ENCODE measurements at places on chromosomes 13 and 19. TPM values are rescaled to one million over a fixed set of nuclear protein-coding genes. Genes with fewer than 3 reads are reported as not detected.
A peak's percentile ranks its signal among the peaks of the same experiment; 100 is the strongest.

DNA sequence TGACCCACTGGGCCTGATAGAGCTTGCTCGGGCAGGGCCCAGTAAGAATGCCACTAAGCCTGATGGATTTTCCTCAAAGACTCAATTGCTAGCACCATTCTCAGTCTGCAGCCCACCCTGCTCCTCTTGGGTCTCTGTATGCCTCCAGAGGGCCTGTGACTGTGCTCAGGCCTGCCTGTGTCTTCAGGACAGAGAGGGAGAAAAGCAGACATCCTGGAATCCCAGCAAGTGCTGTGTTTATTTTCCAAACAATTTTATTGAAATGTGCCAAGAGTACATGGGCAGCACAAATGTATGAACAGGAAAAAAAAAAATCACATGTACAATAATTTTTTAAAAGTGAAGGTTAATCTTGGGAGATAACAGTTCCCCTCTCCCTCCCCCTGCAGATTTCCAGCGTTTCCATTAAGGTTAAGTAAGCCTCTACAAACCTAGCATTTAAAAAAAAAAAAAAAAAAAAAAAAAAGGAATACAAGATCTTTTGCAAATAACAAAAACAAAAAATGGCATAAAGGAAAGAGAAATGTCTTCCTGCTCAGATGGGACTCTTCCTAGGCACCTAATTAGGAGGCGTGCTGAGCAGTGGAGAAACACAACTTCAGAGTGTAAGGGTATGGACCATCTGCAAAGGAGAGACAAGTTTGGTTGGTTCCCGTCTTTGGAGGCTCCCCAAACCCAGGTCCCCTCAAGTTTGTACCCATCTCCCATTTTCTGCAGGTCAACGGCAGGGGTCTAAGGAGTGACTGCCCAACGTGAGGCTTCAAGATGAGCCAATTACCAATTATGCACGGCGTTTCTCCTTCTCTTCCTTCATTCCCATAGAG lies 4.8 kb upstream of the ECH1 start:
- no peak for DNase-seq
- H3K4me1 ChIP-seq = peaks cover 60% of the 10 kb centered on the region
- no peak overlapping the region for H3K4me3 ChIP-seq
- H3K27ac ChIP-seq = peak overlapping the region; percentile 99
- H3K36me3 ChIP-seq = peaks cover 33% of the 10 kb centered on the region

DNA sequence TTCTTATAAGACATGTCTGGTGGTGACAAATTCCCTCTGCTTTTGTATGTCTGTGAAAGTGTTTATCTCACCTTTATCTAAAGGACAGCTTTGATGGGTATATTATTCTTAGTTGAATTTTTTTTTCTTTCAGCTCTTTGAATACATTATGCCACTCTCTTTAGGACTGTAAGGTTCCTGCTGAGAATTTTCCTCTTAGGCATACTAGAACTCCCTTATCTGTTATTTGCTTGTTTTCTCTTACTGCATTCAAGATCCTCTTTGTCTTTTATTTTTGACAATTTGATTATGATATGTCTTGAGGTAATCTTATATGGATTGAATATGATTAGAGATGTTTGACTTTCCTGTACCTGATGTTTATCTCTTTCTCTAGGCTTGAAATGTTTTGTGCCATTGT lies 1328.4 kb downstream of the PCDH9 start:
- H3K27me3 ChIP-seq = no peaks in the 10 kb centered on the region
- no peak for DNase-seq
- no peaks in the 10 kb centered on the region for H3K4me1 ChIP-seq
- H3K4me3 ChIP-seq = no peak overlapping the region
- no peaks in the 10 kb centered on the region for H3K36me3 ChIP-seq

DNA sequence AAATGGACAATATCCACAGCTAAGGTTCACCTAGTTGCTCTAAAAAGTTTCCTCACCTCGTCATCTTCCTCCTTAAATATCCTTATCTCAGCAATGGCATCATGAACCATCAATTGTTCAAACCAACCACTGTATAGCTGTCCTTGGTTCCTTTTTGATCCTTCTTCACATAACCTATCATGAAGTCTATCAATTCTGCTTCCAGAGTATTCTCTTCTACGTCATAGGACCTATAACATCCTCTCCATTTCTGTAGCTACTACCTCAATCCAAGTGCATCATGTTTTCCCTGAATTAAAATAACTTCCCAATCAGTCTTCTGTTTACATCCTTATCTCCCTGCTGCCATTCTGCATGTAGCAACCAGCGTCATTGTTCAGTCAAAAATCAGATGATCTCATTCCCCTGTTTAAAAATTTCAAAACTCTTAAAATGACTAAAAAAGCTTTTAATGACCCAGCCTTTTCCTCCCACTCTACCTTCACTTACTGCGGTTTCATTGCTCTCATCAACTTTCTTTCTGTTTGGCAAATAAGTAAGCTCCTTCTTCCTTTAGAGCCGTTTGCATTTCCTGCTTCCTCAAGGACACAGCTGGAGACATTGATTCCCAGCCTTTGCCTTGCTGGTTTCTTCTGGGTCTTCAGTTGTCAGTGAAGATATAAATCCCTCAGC lies 223.9 kb upstream of the MIR17HG start:
- H3K36me3 ChIP-seq = no peaks in the 10 kb centered on the region
- H3K27me3 ChIP-seq = peaks cover 30% of the 10 kb centered on the region
- no peaks in the 10 kb centered on the region for H3K4me1 ChIP-seq
- DNase-seq = no peak
- H3K27ac ChIP-seq = no peak overlapping the region

The ADAMTSL5 gene
- total RNA-seq = 5.0 TPM

DNA sequence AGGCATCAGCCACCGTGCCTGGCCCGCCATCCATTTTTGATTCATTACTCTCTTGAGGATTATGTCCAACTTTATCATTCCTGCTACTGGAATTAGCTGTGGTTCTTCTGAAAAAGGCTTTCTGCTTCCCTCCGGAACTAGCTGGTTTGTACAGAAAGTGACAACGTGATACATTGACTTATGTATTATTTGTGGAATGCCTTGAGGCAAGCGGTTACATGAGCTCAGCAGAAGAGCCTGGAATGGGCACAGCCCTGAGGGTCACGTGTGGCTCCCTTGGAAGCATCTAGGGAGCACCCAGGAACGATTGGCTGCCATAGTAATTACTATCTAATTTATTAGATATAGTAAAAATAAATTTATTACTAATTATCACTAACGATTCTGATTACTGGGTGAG lies 14.4 kb upstream of the RETN start:
- no peaks in the 10 kb centered on the region for H3K36me3 ChIP-seq
- H3K27me3 ChIP-seq = no peaks in the 10 kb centered on the region
- H3K4me3 ChIP-seq = no peak overlapping the region
- H3K4me1 ChIP-seq = peaks cover 3% of the 10 kb centered on the region
- no peak for DNase-seq

- H3K27me3 ChIP-seq = no peaks in the 10 kb centered on the region
- H3K36me3 ChIP-seq = no peaks in the 10 kb centered on the region
- H3K4me1 ChIP-seq = no peaks in the 10 kb centered on the region
- no peak for DNase-seq
- no peak overlapping the region for H3K4me3 ChIP-seq
These were observed 50.8 kb downstream of the STK24 start for GRCh38 chr13:98526182-98526512.

DNA sequence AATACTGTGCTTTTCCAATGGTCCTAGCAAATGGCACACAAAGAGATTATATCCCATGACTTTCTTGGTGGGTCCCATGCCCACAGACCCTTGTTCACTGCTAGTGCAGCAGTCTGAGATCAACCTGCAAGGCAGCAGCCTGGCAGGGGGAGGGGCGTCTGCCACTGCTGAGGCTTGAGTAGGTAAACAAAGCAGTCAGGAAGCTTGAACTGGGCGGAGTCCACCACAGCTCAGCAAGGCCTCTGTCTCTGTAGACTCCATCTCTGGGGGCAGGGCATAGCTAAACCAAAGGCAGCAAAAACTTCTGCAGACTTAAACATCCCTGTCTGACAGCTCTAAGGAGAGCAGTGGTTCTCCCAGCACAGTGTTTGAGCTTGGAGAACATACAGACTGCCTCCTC lies 82.9 kb downstream of the ZNF737 start:
- H3K36me3 ChIP-seq = no peaks in the 10 kb centered on the region
- no peaks in the 10 kb centered on the region for H3K27me3 ChIP-seq
- H3K4me3 ChIP-seq = no peak overlapping the region

- no peak overlapping the region for H3K4me3 ChIP-seq
- H3K4me1 ChIP-seq = peaks cover 18% of the 10 kb centered on the region
- no peak overlapping the region for H3K27ac ChIP-seq
- no peaks in the 10 kb centered on the region for H3K27me3 ChIP-seq
These were observed 57.7 kb upstream of the NBEA start for GRCh38 chr13:34884366-34884765.

- H3K27me3 ChIP-seq = no peaks in the 10 kb centered on the region
- DNase-seq = peak; percentile 82
- H3K36me3 ChIP-seq = no peaks in the 10 kb centered on the region
These were observed 132.8 kb upstream of the SPRY2 start for GRCh38 chr13:80473695-80474094.

- H3K4me1 ChIP-seq = no peaks in the 10 kb centered on the region
- no peaks in the 10 kb centered on the region for H3K36me3 ChIP-seq
- H3K4me3 ChIP-seq = no peak overlapping the region
- H3K27me3 ChIP-seq = peaks cover 63% of the 10 kb centered on the region
- no peak for DNase-seq
These were observed 169.8 kb downstream of the ATP8A2 start for GRCh38 chr13:25541434-25542123.

DNA sequence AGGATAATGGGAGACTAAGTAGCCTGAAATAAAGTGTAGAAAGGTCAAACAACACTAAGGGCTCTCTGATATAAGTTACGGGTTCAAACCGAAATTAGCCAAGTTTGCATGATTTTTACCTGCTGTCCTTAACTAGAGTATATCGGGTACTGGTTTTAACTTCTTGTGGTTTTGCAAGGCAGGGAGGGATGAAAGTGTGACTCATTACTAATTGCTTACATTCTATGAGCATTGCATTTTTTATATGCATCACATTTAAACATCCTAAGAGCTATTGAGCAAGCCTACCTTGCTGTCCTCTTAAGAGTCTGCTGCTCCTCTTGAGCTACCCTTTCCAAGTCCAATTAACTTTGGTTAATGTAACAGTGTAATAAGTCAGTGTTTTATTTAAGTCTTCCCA lies 415.4 kb downstream of the SLITRK5 start:
- no peaks in the 10 kb centered on the region for H3K36me3 ChIP-seq
- H3K27ac ChIP-seq = no peak overlapping the region
- no peak overlapping the region for H3K4me3 ChIP-seq
- H3K4me1 ChIP-seq = peaks cover 5% of the 10 kb centered on the region
- H3K27me3 ChIP-seq = no peaks in the 10 kb centered on the region
- DNase-seq = peak; percentile 16

The LPAR2 gene
- total RNA-seq = 31.0 TPM

- H3K27me3 ChIP-seq = no peaks in the 10 kb centered on the region
- H3K27ac ChIP-seq = no peak overlapping the region
- DNase-seq = no peak
- no peak overlapping the region for H3K4me3 ChIP-seq
- no peaks in the 10 kb centered on the region for H3K36me3 ChIP-seq
- no peaks in the 10 kb centered on the region for H3K4me1 ChIP-seq
These were observed 93.6 kb downstream of the RFC3 start for GRCh38 chr13:33911521-33911920.

The DCLK1 gene
- total RNA-seq = not detected

DNA sequence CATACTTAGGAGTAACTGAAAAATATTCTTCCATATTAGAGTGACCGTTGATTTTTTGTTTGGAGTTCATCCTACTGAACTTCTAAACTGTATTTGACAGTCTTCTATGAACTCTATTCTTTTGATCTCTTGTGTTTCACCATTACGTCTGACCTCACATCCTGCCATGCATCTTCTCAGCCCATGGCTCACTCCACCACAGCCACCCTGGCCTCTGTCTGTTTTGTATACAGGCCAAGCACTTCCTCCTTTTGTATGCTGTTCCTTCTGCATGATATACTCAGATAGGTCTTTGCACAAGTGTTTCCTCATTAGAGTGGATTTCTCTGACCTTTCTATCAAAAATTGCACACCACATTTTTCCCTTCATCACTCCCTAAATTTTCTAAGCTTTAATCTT lies 119.9 kb downstream of the MAB21L1 start:
- no peak for DNase-seq
- H3K27me3 ChIP-seq = no peaks in the 10 kb centered on the region
- no peaks in the 10 kb centered on the region for H3K4me1 ChIP-seq
- no peak overlapping the region for H3K27ac ChIP-seq
- H3K36me3 ChIP-seq = no peaks in the 10 kb centered on the region

DNA sequence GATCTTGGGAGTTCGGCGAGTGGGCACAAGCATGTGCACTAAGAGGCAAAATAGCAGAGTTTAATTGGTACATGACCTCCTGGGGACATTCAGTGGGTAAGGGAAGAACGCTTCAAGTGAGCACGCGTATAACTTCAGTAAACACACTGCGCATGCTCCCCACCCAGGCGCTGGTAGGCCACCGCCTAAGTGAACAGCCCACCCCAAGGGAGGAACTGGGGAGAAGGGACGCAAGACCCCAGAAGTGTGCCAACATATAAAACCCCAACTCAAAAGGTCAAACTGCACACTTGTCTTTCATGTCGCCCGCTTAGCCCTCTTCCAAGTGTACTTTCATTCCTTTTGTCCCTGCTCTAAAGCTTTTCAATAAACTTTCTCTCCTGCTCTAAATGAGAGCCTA lies 10.5 kb upstream of the NTN5 start:
- no peak overlapping the region for H3K27ac ChIP-seq
- H3K27me3 ChIP-seq = no peaks in the 10 kb centered on the region
- DNase-seq = no peak
- H3K4me3 ChIP-seq = no peak overlapping the region

DNA sequence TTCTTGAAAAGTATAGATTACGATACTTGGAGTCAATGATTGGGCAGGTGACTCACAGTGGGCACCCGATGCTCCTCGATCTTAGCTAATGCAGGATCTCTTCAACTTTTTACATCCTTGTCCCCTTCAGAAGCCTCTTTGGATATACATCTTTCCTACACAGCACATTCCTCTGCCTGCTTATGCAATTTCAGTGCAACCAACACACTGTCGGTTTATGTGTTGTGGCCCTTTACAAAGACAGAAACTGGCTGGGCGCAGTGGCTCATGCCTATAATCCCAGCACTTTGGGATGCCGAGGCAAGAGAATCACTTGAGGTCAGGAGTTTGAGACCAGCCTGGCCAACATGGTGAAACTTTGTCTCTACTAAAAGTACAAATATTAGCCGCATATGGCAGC lies 2.6 kb downstream of the GPR42 start:
- H3K4me1 ChIP-seq = no peaks in the 10 kb centered on the region
- H3K4me3 ChIP-seq = no peak overlapping the region
- no peak for DNase-seq
- no peaks in the 10 kb centered on the region for H3K36me3 ChIP-seq

The PCDH9 gene
- total RNA-seq = 0.63 TPM

GRCh38 chr13:99416411-99417121 lies 84.7 kb upstream of the TM9SF2 start:
- no peaks in the 10 kb centered on the region for H3K4me1 ChIP-seq
- DNase-seq = no peak
- H3K27ac ChIP-seq = no peak overlapping the region
- no peak overlapping the region for H3K4me3 ChIP-seq

The SPATA13 gene
- 43.0 TPM for total RNA-seq

The SMAD9 gene
- 0.75 TPM for total RNA-seq
